Muscle of back (tissue), 13 donors: ENCODE measurements at places on chromosomes 4 and X. TPM values are rescaled to one million over a fixed set of nuclear protein-coding genes. Genes with fewer than 3 reads are reported as not detected.

The CT45A5 gene
- polyA plus RNA-seq = 0.28 TPM

The TLR7 gene
- polyA plus RNA-seq = 1.1 TPM

The PF4V1 gene
- polyA plus RNA-seq = not detected

DNA sequence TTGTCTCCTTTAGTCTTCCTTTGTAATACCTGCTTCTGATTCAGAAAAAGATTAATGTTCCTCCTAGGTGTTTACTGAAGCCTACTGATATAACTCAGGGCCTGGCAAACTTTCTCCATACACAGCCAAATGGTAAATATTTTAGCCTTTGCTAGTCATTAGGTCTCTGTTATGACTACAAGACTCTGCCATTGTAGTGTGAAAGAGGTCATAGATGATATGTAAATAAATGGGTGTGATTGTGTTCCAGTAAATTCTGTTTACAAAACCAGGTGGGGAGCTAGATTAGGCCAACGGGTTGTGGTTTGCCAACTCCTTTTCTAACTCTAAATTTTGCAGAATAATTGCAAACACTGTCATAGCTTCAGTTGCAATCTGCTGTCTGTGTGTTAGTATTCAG, 568.1 kb upstream of the GNPDA2 start:
- no peak for DNase-seq

- DNase-seq = no peak
Measured at GRCh38 chr4:127229855-127230608, 402.7 kb upstream of the INTU start.

DNA sequence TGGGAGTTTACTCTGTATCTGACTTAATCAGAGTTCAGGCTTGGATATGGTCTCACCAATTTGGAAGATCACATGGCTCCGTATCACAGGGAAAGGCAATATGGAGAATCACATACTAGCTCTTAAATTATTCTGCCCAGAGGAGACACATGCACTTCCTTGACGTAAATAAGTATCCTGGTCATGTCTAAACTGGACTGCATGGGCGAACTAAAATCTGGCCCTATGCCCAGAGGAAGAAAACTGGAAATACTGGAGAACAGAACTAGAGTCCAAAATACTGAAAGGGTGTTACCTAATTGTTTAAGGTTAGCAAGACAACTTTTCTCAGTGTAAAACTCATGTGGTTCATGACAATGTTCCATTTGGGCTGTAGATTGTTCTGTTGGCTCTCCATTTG, 832.3 kb downstream of the RAB28 start:
- DNase-seq = no peak

- DNase-seq = no peak
Measured at GRCh38 chrX:9610771-9611392, 146.0 kb downstream of the TBL1X start.

DNA sequence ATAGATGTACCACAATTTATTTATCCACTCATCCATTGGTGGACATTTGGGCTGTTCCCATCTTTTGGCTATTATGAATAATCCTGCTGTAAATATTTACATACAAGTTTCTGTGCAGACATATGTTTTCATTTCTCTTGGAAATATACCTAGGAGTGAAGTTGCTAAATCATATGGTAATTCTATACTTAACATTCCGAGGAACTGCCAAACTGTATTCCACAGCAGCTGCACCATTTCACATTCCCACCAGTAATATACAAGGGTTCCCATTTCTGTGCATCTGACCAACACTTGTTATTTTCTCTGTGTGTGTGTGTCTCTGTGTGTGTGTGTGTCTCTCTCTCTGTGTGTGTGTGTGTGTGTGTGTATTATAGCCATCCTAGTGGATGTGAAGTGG, 15.4 kb upstream of the DOCK11 start:
- no peak for DNase-seq
